ENCODE measurements at places on chromosomes 1 and 21. TPM values are rescaled to one million over a fixed set of nuclear protein-coding genes. Genes with fewer than 3 reads are reported as not detected.

VANGL1 gene
- total RNA-seq, result 19.7 TPM

KRTAP19-3 gene
- not detected for total RNA-seq

TMEM54 gene
- 27.6 TPM for total RNA-seq

RXFP4 gene
- total RNA-seq, result not detected

HSF2BP gene
- total RNA-seq, result 1.6 TPM

SUCO gene
- 5.4 TPM for total RNA-seq

VHLL gene
- total RNA-seq, result not detected

AK5 gene
- 7.8 TPM for total RNA-seq

GTF2B gene
- 32.5 TPM for total RNA-seq

Data from A549 treated with RU486 at 1 μM for 4 hours (cell line).